Osteocyte (in vitro differentiated cells): ENCODE measurements at places on chromosomes 11 and 22. TPM values are rescaled to one million over a fixed set of nuclear protein-coding genes. Genes with fewer than 3 reads are reported as not detected.

MS4A6A gene
- not detected in 2 replicates for total RNA-seq

XKR3 gene
- not detected in 2 replicates for total RNA-seq

- no peak for DNase-seq
- H3K27me3 ChIP-seq, result peaks cover 19% of the 10 kb centered on the region
- H3K27ac ChIP-seq, result no peak overlapping the region
- H3K4me1 ChIP-seq, result no peaks in the 10 kb centered on the region
Observed at GRCh38 chr11:34855021-34855753, 61.0 kb downstream of the APIP start.

GRCh38 chr22:42236848-42237247 is 33.6 kb downstream of the TCF20 start:
- H3K4me3 ChIP-seq, result no peak overlapping the region
- DNase-seq, result no peak
- no peaks in the 10 kb centered on the region for H3K27me3 ChIP-seq
- H3K36me3 ChIP-seq, result peaks cover 7% of the 10 kb centered on the region
- no peak overlapping the region for H3K27ac ChIP-seq

DNA sequence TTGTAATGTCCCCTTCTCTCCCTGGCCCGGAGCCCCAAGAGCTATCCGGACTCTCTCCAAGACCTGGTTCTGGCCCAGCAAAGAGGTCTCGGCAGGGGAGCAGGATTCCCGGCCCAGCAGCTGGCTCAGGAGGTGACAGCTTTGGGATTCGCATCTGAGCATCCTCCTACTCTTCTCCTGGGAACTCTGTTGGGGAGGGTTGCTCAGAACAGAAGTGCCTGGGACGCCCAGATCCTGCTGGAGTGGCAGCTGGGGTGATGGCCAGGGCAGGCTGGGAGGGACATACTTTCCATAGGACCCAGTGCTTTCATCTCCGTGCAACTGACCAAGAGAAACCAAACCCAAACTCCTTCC is 83.6 kb upstream of the PRODH start:
- no peak overlapping the region for H3K27ac ChIP-seq
- peaks cover 23% of the 10 kb centered on the region for H3K27me3 ChIP-seq
- H3K36me3 ChIP-seq, result no peaks in the 10 kb centered on the region
- H3K4me1 ChIP-seq, result no peaks in the 10 kb centered on the region
- DNase-seq, result no peak

DNA sequence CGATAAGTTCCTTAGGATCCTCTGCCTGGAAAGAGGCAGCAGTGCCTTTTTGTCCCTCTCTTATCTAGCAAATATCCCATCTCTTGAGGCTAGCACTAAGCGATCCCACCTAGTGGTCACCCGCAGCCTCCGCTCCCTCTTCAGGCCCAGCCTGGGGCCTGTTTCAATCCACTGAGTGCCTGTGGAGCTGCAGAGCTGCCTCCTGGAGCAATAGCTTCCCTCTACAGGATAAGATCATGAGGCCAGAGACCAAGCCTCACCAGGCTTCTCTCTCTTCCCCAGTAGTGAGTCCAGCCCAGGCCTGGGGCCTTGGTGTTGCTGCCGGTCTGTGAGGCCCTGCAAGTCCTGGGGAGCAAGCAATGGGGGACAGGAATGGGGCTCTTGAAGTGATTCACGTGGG is 65.8 kb downstream of the SLC22A12 start:
- DNase-seq, result no peak
- H3K36me3 ChIP-seq, result no peaks in the 10 kb centered on the region
- H3K27me3 ChIP-seq, result no peaks in the 10 kb centered on the region
- H3K27ac ChIP-seq, result no peak overlapping the region
- peaks cover 25% of the 10 kb centered on the region for H3K4me1 ChIP-seq

DNA sequence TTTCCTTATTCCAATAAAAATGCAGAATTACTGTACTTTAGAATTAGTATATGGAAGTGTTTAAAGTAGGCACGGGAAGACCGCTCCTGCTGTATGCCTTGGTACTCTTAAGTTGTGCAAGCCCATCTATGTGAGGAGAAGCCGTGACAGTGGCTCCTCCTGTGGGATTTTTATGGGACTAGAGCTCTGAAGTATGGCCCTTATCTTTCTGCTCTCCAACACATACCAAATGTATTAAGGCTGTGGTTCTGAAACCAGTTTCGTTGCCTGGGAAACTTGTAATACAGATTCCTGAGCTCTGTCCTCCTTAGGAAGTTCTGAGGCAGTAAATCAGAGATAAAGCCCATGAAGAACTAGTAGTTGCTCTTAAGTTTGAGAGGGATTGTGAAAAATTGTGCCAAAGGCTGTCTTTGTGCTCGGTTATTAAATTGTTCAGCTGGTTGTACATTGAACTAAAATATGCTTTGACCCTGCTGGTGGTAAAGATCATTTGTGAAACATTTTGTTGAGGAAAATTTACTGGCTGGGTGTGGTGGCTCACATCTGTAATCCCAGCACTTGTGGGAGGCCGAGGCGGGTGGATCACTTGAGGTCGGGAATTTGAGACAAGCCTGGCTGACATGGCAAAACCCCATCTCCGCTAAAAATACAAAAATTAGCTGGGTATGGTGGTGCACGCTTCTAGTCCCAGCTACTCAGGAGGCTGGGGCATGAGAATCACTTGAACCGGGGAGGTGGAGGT is 29.3 kb downstream of the RTN3 start:
- peaks cover 5% of the 10 kb centered on the region for H3K36me3 ChIP-seq
- no peak for DNase-seq

- no peaks in the 10 kb centered on the region for H3K36me3 ChIP-seq
- no peak overlapping the region for H3K4me3 ChIP-seq
- H3K4me1 ChIP-seq, result no peaks in the 10 kb centered on the region
- no peak for DNase-seq
- H3K27ac ChIP-seq, result no peak overlapping the region
- peaks cover 3% of the 10 kb centered on the region for H3K27me3 ChIP-seq
Observed at GRCh38 chr11:6062691-6063358, 32.3 kb upstream of the OR56A1 start.

- H3K27ac ChIP-seq, result no peak overlapping the region
- no peaks in the 10 kb centered on the region for H3K27me3 ChIP-seq
- no peak for DNase-seq
- H3K4me1 ChIP-seq, result peaks cover 75% of the 10 kb centered on the region
- no peak overlapping the region for H3K4me3 ChIP-seq
Observed at GRCh38 chr11:27453701-27454100, 18.9 kb downstream of the LGR4 start.

- H3K4me3 ChIP-seq, result no peak overlapping the region
- DNase-seq, result no peak
- no peaks in the 10 kb centered on the region for H3K36me3 ChIP-seq
- no peaks in the 10 kb centered on the region for H3K4me1 ChIP-seq
Observed at GRCh38 chr11:70540196-70540595, 141.9 kb downstream of the CTTN start.

DNA sequence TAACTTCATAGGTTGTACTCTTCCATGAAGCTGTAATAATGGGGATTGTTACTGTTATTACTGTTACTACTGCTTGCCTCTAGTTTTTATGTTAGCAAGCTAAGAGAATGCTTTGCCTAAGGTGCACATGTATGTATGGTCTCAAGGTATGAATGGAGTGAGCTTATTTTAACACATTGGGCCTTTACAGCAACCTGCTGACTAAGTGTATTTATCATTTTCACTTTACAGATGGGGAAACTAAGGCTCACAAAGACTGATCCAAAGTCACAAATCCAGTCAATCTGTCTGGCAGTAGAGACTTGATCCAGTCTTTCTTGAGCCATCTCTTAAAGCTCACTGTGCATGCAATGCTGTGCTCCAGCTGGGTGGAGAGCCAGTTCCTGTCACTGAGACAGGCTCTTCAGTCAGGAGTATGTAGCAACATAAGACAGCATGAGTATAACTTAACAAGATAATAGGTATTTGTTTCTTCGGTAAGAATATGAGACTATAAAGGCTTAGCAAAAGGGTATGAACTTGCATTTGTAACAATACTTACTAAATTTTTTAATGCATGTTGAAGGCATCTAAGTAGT is 66.5 kb downstream of the PPP2R1B start:
- no peak overlapping the region for H3K4me3 ChIP-seq
- H3K27me3 ChIP-seq, result no peaks in the 10 kb centered on the region
- peaks cover 16% of the 10 kb centered on the region for H3K36me3 ChIP-seq
- no peak for DNase-seq

GRCh38 chr11:111372538-111372937 is 6.5 kb downstream of the POU2AF1 start:
- no peaks in the 10 kb centered on the region for H3K4me1 ChIP-seq
- peaks cover 32% of the 10 kb centered on the region for H3K27me3 ChIP-seq
- H3K4me3 ChIP-seq, result no peak overlapping the region
- H3K36me3 ChIP-seq, result no peaks in the 10 kb centered on the region
- no peak overlapping the region for H3K27ac ChIP-seq

DNA sequence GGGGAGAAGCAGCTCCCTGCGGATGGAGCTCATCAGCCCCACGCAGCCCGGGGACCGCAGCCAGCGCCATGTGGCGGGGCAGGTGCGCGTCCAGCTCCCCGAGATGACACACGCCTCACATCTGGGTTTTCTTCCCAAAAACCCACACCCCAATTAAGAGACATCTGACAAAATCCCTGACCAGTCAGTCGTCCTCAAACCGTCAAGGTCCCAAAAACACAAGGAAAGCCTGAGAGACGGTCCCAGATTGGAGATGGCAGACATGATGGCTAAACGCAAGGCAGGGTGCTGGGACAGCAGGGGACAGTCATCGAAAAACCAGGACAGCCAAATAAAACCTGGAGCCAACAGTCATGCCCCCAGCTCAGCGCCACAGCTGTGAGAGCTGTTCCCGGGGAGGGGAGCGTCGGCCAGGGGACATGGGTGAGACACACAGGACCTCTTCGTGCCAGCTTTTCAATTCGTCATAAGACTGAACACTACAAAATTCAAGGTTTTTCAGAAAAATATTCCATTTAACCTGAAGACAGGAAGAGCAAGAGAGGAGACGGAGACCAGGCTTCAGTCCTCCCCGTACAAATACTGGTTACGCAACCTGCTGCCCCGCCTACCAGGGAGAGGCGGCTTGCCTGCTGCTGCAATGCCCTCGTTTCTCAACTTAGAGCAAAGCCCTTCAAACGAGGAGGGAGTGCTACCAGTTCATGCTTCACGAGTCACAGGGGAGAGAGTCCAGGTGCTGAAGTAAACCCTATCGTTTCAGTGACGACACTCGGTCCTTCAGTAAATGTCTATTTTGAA is 10.5 kb downstream of the TOLLIP start:
- H3K27me3 ChIP-seq, result no peaks in the 10 kb centered on the region
- H3K4me1 ChIP-seq, result peaks cover 24% of the 10 kb centered on the region
- no peaks in the 10 kb centered on the region for H3K36me3 ChIP-seq
- no peak overlapping the region for H3K4me3 ChIP-seq
- peak; percentile 73 for DNase-seq

DNA sequence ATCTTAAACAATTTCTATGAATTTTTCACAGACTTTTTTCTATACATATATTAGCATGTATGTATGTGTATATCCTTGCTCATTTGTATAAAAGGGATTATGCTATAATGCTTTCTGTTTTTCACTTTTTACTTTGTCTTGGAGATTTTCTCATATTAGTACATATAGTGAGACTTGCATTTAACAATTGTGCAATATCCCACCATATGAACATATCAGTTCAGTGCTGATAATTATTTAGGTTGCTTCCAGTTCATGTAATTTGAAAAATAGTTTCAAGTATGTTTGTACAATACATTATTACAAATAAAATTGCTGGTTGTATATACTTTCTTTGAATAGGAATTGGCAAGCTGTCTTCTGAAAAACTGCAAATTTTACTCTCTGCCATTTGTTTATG is 37.9 kb downstream of the HEPHL1 start:
- no peak for DNase-seq
- peaks cover 23% of the 10 kb centered on the region for H3K27me3 ChIP-seq
- H3K4me3 ChIP-seq, result no peak overlapping the region
- no peak overlapping the region for H3K27ac ChIP-seq
- no peaks in the 10 kb centered on the region for H3K4me1 ChIP-seq
